ENCODE measurements at places on chromosomes 7 and 10.

DNA sequence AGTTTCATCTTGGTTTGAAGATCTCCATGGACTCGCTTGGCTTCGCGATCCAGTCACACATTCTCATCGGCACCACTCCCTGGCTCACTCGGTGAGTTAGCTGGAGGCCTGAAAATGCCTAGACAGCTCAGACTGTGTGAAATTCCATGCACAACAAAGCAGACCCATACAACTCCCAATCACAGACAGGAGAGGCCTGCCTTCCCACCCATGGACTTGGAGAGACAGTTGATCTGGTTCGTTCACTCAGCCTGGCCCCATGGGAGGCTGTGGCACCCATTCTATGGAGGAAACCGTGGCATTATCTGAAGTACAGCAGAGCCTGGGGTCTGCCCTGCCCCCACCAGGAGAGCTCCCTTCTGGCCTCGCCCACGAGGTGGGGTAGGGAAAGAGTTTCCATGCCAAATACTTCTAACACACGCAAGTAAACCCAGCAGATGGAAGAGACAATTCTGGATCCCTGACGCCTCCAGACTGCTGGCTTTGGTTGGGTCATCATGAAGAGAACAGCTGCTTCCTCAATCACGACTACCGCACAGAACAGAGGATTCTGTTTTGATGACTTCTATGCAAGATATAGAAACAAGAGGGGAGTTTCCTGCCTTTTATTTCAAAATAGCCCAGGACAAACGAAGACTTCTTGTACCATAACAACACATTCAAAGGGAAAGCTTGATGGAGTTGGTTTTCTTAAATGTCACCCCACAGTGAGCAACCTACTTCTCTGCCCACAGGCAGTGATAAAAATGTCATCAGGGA lies 15.9 kb downstream of the FAM53B start:
- no peak for DNase-seq

GRCh38 chr10:132710036-132710686 lies 75.8 kb downstream of the NKX6-2 start:
- no peak for DNase-seq

DNA sequence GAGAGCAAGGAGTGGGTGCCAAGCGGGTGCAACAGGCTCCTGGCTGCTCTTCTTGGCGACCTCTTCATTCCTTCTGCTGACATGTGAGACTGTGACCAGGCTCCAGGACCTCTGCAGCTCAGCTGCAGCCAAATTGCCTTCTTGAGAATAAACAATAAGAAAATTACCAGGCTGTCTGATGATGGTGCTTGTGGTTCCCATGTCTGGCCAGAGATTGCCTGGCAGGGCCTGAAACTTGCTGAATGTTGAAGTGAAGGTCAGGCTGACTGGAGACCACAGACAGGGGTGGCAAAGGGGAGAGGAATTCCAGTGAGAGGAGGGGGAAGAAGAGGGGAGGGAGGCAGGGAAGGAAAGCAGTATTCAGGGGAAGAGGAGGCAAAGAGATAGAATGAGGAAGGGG lies 497.4 kb upstream of the PODXL start:
- DNase-seq, result no peak

GRCh38 chr10:5396556-5397300 lies 7.9 kb downstream of the TUBAL3 start:
- no peak for DNase-seq

- DNase-seq, result no peak
Observed at GRCh38 chr10:133249094-133249780, 11.6 kb downstream of the VENTX start.

Measured in stromal cell of bone marrow (primary cell).